ENCODE measurements at places on chromosomes 11 and 22. TPM values are rescaled to one million over a fixed set of nuclear protein-coding genes. Genes with fewer than 3 reads are reported as not detected.

DNAJB13 gene
- total RNA-seq: not detected

DBX1 gene
- not detected for total RNA-seq

WNT7B gene
- 0.50 TPM for total RNA-seq

MRGPRX4 gene
- total RNA-seq: 1.2 TPM

TMPRSS6 gene
- not detected for total RNA-seq

CDCA5 gene
- total RNA-seq: 2.2 TPM

SDHAF2 gene
- total RNA-seq: 48.2 TPM

FHIP1B gene
- 27.2 TPM for total RNA-seq

OR51T1 gene
- not detected for total RNA-seq

UBQLNL gene
- not detected for total RNA-seq

GRK3 gene
- total RNA-seq: 12.8 TPM

MADD gene
- 23.4 TPM for total RNA-seq

FGF4 gene
- not detected for total RNA-seq

KCTD14 gene
- 7.2 TPM for total RNA-seq

PGA4 gene
- not detected for total RNA-seq

PATE4 gene
- not detected for total RNA-seq

BAIAP2L2 gene
- 10.1 TPM for total RNA-seq

OR4A16 gene
- total RNA-seq: not detected

NXPE2 gene
- total RNA-seq: not detected

OR56A1 gene
- total RNA-seq: not detected

CADM1 gene
- total RNA-seq: 16.9 TPM

CCDC188 gene
- total RNA-seq: 2.8 TPM

SMIM35 gene
- total RNA-seq: not detected

C11orf21 gene
- not detected for total RNA-seq

C11orf52 gene
- 0.59 TPM for total RNA-seq

VSIG10L2 gene
- total RNA-seq: not detected

OVOL1 gene
- total RNA-seq: 2.7 TPM

PRR33 gene
- total RNA-seq: not detected

PACSIN2 gene
- total RNA-seq: 67.0 TPM

RTN4RL2 gene
- total RNA-seq: 0.61 TPM

SHANK2 gene
- 5.8 TPM for total RNA-seq

ALG12 gene
- 19.0 TPM for total RNA-seq

GGTLC2 gene
- total RNA-seq: not detected

ASRGL1 gene
- total RNA-seq: 0.50 TPM

ELMOD1 gene
- 1.5 TPM for total RNA-seq

FADS2 gene
- total RNA-seq: 70.7 TPM

BTBD18 gene
- not detected for total RNA-seq

SORL1 gene
- 84.3 TPM for total RNA-seq

CD248 gene
- total RNA-seq: not detected

GGTLC3 gene
- not detected for total RNA-seq

OR52I1 gene
- total RNA-seq: not detected

DEUP1 gene
- not detected for total RNA-seq

BCR gene
- total RNA-seq: 69.7 TPM

NXPE1 gene
- not detected for total RNA-seq

PANX3 gene
- total RNA-seq: not detected

DGCR6 gene
- total RNA-seq: 2.3 TPM

SPON1 gene
- total RNA-seq: 0.17 TPM

RFPL2 gene
- total RNA-seq: not detected

TBC1D10A gene
- total RNA-seq: 27.5 TPM

MS4A1 gene
- not detected for total RNA-seq

PIWIL4 gene
- not detected for total RNA-seq

MUC2 gene
- not detected for total RNA-seq

KRTAP5-7 gene
- total RNA-seq: not detected
